ENCODE measurements at places on chromosomes 11 and 22.

DNA sequence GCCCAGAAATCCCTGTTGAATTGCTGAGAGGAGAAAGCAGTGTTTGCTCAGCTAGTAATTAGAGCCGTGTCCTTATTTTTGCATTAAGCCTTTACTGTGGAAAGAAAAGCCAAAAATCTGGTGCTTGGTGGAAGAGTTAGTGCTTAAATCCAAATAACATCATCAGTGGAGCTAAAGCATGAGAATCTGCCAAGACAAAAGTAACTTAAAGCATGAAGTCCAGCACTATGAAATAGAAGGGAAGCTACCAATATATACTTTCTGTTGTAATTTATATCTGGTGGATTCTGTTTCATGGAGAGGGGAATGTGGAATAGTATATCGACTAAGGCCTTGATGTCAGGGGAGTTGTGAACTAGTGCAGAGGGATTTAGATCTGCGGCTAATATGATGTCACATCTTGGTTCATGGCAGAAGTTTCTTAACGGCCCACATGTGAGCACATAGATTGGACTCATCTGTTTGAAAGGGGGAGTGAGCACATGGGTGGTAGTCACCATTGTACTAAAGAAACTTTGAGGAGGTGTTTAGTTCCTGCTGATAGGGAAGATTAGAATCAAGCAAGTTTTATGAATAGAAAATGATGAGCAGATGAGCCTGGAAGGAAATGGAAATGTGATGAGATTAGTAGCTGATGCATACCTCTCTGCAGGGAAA, 224.4 kb upstream of the MTNR1B start:
- no peak for DNase-seq

DNA sequence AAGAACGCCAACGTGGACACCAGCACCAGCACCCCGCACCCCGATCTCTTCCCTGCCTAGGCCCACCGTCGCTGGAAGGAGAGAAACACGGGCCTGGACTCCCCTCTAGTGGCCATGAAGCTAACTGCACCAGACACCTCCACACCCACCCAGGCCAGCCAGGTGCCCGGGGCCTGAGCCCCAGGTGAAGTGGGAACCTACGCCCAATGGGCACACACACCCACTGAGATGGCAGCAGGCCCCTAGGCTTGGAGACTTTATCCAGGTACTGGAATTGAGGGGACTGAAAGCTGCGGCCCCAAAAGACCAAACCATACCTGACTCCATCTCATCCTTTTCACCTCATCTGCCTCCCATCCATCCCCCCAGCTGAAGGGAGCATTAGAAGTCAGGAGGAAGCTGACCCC, 81.0 kb downstream of the BUD13 start:
- DNase-seq: no peak

DNA sequence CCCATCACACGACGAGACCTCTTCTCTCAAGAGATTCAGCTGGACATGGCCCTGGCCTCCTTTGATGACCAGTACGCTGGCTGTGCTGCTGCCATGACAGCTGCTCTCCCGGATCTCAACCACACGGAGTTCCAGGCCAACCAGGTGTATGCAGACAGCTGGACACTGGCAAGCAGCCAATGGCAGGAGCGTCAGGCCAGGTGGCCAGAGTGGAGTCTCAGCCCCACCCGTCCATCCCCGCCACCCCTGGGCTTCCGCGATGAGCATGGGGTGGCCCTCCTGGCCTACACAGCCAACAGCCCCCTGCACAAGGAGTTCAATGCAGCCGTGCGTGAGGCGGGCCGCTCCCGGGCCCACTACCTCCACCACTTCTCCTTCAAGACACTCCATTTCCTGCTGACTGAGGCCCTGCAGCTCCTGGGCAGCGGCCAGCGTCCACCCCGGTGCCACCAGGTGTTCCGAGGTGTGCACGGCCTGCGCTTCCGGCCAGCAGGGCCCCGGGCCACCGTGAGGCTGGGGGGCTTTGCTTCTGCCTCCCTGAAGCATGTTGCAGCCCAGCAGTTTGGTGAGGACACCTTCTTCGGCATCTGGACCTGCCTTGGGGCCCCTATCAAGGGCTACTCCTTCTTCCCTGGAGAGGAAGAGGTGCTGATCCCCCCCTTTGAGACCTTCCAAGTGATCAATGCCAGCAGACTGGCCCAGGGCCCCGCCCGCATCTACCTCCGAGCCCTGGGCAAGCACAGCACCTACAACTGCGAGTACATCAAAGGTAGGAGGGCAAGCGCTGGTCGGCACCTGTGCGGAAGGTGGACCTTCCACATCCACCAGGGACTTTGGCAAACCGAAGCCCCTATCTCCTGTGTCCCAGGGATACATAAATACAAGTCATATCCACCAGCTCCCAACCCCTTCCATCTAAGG, 11.3 kb downstream of the CHRNA10 start:
- DNase-seq: no peak

DNA sequence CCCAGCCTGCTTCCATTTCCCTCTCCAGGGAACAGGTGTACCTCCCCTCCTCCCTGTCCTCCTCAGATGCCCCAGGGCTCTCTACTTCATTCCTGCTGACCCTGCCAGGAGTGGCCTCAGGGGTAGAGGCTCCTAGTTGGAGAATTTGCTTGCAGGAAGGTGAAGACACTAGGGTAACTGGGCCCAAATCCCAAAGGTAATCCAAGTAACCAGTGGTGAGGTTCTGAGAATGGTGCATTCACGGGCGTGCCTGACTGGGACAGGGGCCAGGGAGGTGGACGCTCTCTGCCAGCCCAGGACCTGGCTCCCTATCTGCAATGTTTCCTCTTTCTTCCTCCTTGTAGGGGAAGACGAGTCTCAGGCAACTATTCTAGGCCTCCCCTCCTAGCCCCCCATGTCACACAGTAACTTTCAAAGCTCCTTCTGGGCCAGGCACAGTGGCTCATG, 2.9 kb downstream of the SLC35C1 start:
- DNase-seq: no peak

DNA sequence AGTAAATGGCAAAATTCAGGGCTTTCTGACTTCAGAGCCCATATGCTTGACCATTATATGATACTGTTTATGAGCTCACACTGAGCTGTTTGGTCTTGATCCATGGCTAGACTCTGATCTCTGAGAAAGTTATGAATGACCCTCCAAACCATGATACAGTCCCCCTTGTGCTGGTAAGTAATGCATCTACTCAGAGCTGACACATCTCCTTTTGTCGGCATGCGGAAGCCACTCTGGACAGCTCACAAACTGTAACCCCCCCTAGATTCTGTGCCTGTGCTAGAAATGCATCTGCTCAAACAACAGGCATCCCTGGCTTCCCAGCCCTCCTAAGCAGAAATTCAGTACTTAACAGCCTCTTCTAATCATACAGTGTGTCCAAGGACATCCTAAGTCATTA, 150.8 kb upstream of the RAG2 start:
- no peak for DNase-seq

- no peak for DNase-seq
These were observed 45.3 kb downstream of the PC start for GRCh38 chr11:66912911-66913310.

DNA sequence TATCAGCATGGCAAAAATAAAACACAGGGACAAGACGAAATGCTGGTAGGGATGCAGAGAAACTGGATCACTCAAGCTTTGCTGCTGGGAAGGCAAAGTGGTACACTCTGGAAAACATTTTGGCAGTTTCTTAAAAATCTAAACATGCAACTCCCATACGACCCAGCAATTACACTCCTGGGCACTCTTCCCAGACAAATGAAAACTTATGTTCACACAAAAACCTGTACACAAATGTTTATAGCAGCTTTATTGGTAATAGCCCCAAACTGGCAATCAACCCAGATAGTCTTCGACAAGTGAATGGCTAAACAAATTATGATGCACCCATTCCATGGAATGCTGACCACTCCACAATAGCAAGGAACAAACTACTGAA, 35.8 kb upstream of the PRR5 start:
- DNase-seq: no peak

- peak; percentile 43 for DNase-seq
These were observed 35.5 kb downstream of the PIWIL4 start for GRCh38 chr11:94602430-94603372.

GRCh38 chr11:1224491-1225385, 1.9 kb downstream of the MUC5B start:
- no peak for DNase-seq

DNA sequence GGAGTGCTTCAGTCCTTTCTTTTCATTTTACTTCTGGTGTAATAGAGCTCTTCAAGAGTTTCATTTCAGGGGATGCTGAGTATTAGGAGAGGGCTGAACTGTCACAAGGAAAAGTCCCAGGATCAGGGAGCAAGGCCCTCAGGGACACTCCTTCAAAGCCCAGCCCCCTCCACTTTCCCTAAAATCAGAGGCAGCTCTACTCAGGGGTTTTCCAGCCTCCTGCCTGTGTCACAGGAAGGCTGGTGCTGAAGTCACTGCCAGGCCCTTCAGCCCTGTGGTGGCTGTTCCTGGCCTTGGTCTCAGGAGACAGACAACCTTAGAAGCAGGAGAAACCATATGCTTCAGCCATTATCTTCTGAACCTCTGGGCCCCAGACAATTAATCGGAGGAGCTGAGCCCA, 36.4 kb upstream of the KIRREL3 start:
- DNase-seq: no peak

GRCh38 chr22:29002603-29003002, 59.0 kb downstream of the C22orf31 start:
- no peak for DNase-seq

GRCh38 chr11:85752201-85752889, 58.6 kb downstream of the SYTL2 start:
- no peak for DNase-seq

GRCh38 chr22:30115705-30116104, 35.4 kb downstream of the HORMAD2 start:
- no peak for DNase-seq

DNA sequence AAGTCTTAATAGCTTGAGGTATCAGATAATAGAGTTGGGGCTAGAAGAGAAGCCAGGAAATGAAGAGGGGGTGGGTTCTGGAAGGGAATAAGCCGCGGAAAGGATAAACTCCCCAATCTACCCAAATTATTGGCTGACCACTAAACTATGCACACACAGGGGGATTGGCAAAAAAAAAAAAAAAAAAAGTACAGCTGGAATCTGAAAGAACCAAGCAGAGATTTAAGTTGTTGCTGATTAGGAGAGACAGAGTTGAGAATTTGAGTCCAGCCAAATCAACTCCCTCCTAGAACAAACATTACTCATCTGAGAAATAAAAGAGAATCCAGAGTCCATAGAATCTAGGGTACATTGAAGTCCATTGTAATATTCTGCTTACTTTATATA, 134.9 kb downstream of the CCDC81 start:
- DNase-seq: no peak

DNA sequence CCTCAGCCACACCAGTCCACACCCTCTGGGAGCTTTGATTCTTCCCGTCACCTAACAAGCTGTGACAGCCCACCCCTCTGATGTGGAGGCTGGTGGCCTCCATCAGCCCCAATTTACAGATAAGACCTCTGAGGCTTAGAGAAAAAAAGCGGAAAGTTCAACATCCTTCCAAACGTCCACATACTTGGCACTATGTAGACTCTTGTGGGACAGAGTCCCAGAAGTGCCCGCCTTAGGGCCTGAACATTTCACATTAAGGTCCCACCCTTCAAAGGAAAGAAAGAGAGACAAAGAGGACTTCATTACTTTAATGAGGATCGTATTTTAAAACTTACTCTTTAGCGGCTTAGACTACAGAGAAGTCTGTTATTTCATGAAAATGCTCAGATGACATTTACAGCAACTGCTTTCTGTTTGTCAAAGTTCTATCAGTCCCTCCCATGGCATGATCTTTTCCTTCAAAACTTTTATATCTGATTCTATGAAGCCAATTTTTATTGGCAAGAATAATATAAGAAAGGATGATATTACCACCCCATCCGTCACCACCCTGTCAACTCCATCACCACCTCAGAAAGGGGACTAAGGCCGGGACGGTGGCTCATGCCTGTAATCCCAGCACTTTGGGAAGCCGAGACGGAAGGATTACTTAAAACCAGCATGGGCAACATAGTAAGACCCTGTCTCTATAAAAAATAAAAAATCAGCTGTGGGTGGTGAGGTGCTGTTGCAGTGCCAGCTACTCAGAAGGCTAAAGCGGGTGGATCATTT, 15.7 kb upstream of the SCGB1A1 start:
- DNase-seq: no peak

GRCh38 chr11:110979696-110980095, 265.8 kb upstream of the POU2AF2 start:
- DNase-seq: no peak

DNA sequence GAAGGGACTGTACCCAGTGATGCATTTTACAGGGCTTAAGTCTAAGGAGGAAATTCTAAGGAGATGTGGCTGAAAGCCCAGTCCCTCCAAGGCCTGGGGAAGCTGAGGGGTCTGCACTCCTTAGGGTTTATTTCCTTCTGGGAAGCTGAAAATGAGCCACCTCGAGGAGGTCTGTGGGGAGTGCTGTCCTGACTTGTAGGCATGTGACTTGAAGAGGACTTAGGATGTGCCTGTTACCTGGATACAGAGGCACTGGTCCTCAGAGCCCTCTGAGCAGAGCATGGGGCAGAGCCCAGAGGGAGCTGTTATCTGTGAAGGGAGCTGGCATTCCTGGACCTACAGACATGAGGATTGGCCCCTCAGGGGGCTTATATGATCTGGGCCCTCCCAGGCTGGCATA, 77.1 kb downstream of the TP53I11 start:
- no peak for DNase-seq

- no peak for DNase-seq
These were observed 461.7 kb downstream of the NTM start for GRCh38 chr11:131832079-131832478.

DNA sequence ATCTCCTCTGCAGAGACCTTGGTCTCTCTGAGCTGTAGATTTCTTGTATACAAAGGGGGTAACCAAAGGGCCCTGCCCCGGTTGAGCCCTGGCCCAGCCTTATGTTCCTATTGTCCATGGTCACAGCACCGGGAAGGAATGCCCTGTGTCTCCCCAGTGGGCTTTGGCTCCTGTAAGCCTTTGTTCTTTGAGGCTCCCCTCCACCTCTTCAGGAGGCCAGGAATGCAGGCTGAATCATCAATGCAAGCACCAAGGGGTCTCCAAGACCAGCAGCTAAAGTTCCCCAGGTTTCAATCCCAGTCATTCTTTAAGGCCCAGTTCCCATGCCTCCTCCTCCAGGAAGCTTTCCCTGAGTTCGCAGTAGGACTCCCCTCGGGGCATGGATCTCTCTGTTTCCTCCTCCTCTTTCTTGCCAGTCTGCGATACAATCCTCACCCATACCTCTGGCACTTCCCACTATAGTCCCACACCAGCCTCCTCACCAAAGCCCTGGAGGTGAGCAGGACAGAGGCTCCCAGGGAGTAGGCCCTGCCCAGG, 29.2 kb upstream of the KLHL35 start:
- no peak for DNase-seq

DNA sequence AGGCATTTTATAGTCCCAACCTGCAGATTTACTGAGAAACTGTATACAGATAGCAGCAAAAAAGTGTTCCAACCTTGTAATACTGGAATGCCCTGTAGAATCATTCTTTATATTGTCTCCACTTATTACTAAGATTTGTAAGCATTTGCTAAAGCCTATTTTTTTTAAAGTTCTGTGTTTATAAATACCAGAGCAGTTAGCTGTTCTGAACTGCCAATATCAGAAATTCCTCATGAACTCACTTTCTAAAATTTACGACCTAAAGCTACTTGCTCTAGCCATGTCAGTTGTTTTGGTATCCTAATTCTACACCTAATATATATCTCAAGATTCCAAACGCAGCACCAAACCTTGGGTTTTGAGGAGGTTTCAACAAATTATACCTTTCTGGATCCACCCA, 103.2 kb downstream of the C11orf65 start:
- no peak for DNase-seq
